Brain (organoid and tissue), 16 donors: ENCODE measurements at places on chromosomes 5 and 9.

GRCh38 chr5:143194206-143194605 lies 209.3 kb downstream of the NR3C1 start:
- DNase-seq = no peak

- DNase-seq = no peak
Measured at GRCh38 chr9:114421147-114421546, 33.4 kb upstream of the AKNA start.

DNA sequence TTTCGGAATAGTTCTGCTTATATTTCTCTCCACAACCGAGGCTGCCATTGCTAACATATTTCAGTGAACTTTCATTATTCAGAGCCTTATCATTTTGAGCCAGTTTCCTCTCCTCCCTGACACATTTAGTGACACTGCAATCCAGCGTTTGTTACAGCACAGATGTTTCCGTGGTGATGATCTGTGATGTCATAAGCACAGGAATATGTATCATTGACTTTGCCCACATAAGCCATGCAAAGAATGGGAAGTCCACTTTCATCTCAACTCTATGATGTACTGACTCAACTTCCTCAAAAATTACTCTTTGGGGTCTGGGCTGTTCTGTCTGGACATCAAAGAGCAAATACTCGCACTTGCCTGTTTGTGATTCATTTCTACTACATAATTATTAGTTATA lies 291.8 kb downstream of the EBF1 start:
- DNase-seq = no peak

DNA sequence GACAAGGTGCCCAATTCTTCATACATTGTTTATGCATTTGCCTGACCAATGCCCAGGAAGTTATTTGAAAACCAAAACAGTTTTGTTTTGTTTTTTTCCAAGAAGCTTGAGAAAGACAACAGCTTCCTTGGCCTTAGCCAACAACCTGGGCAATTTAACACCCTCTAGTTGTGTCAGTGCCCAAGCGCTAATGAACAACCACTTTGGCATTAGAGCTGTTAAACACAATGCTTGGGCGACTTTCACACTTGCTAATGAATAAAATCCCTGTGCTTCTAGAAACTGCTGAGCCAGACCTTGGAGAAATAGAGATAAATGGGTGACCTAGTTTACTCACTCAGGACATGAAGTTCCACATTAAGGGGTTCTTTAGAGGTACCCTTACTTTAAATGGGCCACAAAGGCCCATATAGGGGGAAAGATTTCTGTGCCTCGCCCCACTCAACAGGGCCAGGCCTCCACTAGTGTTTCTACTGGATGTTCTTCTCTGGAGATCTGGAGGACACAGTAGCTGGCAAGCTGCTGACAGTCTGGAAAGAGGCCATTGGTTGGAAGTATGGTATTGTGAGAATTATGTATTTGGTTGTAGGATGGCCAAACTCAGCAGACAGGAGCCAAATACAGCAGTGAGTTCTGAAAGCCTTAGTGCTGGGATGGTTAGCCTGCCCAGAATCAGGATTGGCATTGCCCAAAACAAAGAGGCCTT lies 179.8 kb downstream of the DOCK8 start:
- DNase-seq = no peak

- no peak for DNase-seq
Measured at GRCh38 chr5:125343015-125343414, 596.6 kb upstream of the ZNF608 start.

GRCh38 chr5:149412783-149413476 lies 33.8 kb upstream of the IL17B start:
- DNase-seq = no peak

GRCh38 chr9:69324549-69325401 lies at the start of gene ENTREP1:
Gene ENTREP1, plus strand, starts transcription at chr9:69325215. Its CDS starts 95 bp downstream, at chr9:69325310.
- DNase-seq = peak; percentile 63

- DNase-seq = no peak
Measured at GRCh38 chr9:80701061-80701460, 988.3 kb downstream of the TLE1 start.

DNA sequence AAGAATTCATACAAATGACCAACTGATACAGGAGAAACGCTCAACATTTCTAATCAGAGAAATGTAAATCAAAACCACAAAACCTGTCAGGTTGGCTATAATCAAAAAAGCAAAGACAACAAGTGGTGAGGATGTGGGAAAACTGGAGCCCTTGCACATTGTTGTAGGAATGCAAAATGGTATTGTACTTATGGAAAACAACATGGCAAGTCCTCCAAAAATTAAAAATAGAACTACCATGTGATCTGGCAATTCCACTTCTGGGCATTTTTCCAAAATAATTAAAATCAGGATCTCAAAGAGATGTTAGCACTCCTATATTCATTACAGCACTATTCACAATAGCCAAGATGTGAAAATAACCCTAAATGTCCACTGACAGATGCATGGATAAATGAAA lies 76.1 kb downstream of the FNIP1 start:
- no peak for DNase-seq

DNA sequence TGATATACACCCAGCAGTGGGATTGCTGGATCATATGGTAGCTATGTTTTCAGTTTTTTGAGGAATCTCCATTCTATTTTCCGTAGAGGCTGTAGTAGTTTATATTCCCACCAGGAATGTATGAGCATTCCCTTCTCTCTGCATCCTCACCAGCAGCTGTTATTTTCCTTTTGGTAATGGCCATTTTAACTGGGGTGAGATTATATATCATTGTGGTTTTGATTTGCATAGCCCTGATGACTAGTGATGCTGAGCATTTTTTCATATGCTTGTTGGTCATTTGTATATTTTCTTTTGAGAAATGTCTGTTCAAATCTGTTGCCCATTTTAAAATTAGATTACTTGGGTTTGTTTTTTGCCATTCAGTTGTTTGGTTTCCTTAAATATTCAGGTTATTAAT lies 11.2 kb upstream of the PPIC start:
- DNase-seq = no peak

DNA sequence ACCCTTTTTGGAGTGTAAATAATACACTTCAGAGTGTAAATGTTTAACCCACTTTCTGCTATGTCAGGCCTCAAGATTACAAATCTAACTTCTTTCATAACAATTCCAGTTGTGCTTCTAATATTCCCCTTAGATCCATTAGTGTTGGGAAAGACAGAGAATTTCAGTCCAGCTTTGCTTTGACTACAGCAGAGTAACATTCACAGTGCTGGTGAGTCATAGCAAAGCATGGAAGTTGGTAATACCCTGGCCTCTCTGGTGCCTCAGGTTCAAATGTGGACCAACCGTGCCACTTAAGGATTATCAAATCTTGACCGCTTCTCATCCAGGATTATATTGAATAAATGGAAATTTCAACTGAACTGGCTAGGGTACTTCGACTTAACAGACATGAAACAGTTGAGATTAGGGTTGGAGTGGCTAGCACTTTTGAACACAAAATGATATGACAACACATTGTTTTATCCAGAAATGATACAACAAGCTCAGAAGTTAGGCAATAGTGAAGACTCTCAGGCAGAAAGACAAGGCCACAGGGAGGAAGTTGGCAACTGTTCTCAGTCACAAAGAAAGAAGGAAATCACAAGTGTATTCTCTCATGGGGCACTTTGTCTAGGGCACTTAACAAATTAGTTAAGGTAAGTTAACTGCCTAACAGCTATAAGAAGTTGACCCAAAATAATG lies 24.4 kb upstream of the RASA1 start:
- no peak for DNase-seq
